ENCODE measurements at places on chromosomes 6 and 20.

- DNase-seq, result no peak
Observed at GRCh38 chr6:106473812-106474211, 113.3 kb downstream of the CRYBG1 start.

DNA sequence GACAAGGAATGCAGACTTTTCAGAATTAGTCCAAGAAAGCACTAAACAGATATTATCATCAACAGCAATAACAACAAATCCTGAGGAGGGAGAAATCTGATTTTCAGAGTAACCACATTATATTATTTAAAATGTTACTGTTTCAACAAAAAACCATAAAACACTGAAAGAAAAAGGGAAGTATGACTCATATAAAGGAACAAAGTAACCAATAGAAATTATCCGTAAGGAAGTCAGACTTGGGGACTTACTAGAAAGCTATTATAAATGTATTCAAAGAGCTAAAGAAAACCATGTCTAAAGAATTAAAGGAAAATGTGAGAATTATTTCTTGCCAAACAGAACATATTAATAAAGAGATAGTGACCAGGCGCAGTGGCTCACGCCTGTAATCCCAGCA, 98.1 kb downstream of the MYLK4 start:
- DNase-seq, result no peak

DNA sequence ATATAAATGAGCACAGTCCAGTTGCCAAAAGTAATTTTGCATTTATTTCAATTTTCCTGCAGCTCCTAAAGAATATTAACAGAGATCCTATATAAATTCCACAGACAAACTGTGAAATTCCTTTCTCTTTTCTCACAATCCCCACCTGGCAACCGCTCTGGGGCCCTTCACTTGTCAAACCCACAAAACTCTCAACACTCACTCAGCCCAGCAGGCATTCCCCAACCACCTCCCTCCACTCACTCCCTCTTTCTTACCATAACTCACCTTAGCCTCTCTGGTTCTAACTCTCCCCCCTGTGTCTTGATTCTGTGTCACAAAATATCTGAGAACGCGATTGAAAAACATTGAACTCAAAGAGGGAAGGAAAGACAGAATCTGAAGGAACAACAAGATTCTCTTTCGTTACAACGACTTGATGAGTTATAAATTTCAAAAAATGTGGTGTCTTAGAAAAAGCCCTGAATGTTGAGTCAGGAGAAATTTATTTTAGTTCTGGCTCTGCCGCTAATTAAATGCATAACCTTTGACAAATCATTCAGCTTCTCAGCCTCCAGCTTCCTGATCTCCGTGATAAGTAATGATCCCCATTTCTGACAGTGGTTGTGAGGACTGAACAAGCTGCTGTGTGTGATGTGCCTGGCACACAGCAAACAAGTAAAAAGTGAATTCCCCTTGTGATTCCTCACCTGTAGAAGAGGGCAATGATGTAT, 87.9 kb downstream of the UNC5CL start:
- DNase-seq, result no peak

DNA sequence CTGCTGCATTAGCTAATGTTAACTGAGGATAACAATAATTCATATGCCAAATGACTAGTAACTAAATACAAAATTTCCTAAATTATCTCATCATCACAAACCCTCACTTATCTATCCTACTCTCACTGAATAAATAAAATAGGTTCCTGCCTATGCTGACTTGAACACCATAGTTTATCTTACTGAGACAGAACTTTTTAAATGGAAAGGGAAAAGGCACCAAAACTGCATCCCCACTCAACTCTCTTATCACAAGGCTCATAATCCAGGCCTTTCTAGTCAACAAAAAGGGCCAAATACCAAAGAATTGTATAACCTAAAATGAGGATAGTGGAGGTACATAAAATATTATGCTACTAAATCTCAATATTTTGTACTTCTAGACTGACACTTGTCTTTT, 23.1 kb downstream of the OSTM1 start:
- DNase-seq, result no peak

GRCh38 chr6:158337332-158337731, 25.1 kb downstream of the TULP4 start:
- no peak for DNase-seq

DNA sequence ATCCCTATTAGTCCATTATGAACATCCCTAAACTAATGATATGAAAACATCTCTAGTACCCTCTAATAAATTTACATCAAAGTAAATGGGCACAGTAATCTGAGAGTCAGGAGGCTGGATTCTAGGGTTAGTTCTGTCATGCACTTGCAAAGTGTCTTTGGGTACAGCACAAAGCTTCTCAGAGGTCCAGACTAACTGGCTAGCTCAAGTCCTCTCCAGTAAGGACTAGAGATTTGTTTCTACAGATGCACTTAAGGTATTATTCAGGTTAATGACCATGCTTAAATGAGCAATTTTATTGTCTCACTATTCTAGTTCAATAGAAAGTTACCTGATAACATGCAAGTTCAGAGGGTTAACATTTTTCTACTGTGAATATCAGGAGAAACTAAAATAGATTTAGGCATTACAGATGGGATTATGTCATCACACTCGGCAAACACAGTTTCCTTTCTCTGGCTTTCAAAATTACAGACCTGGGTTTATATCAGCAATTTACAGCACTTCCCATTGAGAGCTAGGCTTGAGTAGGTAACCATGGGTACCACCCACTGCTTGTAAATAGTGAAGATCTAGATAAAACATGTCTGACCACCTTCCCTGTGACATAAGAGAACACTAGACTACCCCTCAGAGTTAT, 402.9 kb upstream of the RUNX2 start:
- peak; percentile 51 for DNase-seq

GRCh38 chr20:47757145-47758035, 27.9 kb downstream of the SULF2 start:
- no peak for DNase-seq
